Skeletal muscle cell (primary cell): ENCODE measurements at places on chromosomes 3 and 15.
A peak's percentile ranks its signal among the peaks of the same experiment; 100 is the strongest.

DNA sequence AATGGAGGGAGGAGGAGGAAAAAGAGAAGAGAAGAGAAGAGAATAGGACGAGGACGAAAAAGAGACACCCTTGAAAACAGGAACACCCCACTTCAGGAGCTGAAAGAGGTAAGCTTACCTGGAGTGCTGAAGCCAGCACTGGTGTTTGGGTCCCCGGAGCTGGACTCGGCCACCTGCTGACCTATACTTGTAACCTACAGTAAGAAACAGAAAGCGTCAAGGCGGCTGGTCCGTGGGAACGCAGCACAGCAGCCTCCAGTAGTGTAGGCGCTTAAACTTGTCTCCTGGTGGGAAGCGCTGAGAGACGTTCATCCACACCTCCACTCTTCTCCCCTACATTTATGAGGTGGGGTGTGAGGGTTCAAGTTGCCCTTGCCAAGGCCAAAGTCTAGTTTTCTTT is 141.0 kb downstream of the NSMCE3 start:
- DNase-seq, result no peak

GRCh38 chr3:172354931-172355499 is 93.2 kb downstream of the GHSR start:
- no peak for DNase-seq

DNA sequence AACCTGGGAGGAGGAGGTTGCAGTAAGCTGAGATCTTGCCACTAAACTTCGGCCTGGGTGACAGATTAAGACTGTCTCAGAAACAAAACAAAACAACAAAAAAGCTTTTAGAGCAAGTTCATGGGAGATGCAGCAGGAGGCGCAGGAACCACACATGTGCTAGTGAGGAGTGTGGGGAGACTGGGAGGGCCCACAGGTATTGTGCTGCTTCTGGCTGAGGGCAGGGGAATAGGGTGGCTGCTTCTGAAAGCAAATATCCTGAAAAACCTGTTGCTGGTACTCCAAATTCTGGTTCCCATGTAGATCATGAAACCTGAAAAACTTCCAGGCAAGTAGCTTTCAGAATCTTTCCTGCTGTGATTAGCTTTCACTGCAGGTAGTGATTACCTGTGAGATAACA is 22.1 kb downstream of the TYRO3 start:
- no peak for DNase-seq

DNA sequence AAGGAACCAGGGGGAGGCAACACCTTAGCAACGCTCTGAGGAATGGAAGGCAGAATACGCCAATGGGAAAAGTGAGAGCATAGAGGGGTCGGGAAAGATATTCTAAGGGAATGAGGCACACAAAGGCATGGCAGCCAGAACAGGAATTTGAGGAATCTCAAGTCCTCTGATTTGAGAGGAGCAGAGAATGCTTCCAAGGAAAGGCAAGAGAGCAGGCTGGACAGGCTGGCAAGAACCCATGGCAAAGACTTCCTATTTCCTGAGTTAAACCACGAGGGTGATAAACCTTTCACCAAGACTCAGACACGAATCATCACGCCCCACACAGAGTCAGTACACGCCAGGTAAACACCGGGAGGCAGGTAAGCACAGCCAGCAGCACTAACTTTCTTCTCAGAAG is 109.8 kb downstream of the IGF2BP2 start:
- DNase-seq, result no peak

DNA sequence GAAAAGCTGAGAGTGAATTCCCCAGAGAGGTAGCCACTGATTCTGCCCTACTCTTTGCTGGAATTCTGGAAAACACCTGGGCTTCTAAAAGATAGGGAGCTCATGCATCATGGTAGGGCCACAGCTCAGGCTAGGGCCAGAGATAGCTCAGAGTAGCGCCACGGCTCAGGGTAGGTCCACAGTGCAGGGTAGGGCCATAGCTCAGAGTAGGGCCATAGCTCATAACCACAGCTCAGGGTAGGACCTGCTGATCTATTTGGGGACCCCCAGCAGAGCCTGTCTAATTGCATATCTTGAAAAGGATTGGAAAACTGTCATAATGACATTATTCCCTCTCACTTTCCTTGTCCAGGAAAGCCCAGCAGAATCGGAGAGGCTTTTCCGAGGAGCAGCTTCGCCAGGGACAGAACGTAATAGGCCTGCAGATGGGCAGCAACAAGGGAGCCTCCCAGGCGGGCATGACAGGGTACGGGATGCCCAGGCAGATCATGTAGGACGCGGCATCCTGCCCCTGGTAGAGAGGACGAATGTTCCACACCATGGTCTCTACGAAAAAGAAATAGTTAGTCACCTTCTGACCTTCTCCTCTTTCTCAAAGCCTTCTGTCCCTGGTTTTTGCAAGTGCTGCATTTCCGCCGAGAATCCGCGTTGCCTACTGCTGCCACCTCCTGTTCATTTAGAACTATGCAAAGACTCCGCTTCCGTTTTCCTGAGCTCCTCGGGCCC is 14.5 kb downstream of the TAGLN3 start:
- peak; percentile 40 for DNase-seq

- no peak for DNase-seq
Measured at GRCh38 chr3:70984776-70985482, 598.6 kb downstream of the FOXP1 start.

DNA sequence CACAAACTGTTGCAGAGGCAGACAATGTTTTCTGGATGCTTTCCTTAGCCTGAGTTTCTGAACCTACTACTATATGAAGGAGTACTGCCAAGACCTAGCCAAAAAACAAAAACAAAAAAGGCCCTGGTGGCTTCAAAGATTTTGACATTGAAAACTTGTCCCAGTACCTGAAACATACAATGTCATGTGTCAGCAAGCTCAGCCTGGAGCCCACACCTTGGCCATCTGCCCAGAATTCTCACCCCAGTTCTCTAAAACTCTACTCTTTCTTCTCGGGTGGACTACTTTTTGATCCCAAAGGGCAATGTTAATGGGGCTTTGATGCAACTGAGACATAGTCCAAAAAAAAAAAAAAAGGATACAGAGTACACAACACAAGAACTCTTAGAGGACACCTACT is 81.4 kb downstream of the FAM174B start:
- DNase-seq, result no peak

- no peak for DNase-seq
Measured at GRCh38 chr3:153973722-153974265, 147.4 kb upstream of the ARHGEF26 start.

DNA sequence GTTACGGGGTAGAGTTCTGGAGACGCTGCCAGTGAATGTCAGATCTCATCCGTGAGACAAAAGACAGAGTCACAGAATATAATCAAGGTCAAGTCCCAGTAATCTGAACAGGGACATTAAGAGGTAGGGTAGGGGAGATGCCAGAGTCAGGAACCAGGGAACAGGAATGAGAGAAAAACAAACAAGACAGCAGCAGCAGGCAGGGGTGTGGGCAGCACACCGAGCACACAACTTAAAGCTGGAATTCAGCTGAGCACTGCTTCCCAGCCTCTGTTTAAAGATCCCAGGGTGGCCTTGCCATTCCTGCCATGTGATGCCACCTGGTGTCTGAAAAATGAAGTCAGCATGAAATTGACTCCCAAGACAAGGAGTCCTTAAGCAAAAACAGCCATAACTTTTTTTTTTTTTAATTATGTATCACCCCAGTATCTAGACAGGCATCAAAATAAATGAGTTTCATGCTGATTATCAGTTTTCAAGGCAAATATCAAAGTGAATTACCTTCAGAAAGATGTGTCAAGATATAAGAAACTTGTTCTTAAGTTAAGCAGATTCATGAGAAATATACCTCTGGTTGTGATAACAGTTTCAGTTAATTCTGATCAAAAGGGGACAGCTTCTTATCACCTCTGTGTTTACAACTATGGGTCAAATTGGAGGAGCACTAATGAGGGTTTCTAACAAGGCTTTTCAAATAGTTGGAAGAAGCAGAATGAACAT is 203.7 kb downstream of the SLC9A9 start:
- peak; percentile 76 for DNase-seq

DNA sequence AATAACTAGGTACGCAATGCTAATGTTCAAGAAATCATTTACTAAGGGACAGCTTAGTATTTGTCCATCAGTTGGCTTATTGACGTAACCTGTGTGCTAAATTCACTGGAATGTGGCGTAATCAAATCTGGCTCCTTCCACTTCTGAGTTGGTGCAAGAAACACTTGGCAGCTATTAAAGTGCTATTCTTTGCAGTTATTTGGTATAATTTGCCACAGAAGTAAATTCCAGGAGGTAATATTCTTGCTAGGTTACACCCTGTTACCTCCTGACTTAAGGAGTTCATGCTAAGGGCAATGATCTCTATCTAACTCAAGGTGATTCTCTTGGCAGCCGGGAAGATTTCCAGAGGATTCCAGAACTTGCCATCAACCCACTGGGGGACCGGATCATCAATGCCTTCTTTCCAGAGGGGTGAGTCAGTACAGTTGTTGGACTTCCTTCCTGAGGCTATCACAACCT is 25.5 kb downstream of the CHP1 start:
- DNase-seq, result peak; percentile 23

GRCh38 chr15:48440084-48440483 is 108.9 kb downstream of the DUT start:
- DNase-seq, result peak; percentile 71

GRCh38 chr3:69058947-69059224 is 6.8 kb upstream of the TMF1 start:
- no peak for DNase-seq

DNA sequence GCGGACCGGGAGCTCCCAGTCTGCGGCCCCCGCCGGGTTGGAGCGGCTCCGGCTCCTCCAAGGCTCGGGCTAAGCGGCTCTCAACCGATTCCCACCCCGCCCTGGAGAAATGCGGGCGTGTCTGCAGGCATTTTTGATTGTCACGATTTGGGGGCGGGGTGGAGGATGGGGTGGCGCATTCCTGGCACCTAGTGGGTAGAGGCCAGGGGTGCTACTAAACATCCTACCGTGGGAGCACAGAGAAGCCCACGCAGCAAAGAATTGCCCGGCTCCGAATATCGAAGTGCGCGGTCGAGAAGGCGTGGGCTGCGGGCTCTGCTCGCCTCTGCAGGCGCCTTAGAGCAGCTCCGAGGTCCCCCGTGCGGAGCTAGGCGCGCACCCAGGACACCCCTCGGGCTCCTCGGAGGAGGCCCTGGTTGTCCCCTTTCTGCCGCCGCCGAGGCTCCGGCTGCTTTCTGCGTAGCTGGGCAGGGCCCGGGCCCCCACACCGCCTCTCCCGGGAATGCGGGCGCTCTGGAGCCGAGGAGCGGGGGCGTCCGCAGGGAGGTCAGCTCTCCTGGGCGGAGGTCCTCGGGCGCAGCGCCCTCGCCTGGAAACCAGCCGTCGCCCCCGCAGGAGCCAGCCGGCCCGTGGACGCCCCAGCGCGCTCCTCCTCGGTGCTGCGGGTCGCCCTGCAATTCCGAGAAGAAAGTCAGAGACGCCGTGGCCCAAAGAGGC is 16.5 kb upstream of the LAMP3 start:
- no peak for DNase-seq

DNA sequence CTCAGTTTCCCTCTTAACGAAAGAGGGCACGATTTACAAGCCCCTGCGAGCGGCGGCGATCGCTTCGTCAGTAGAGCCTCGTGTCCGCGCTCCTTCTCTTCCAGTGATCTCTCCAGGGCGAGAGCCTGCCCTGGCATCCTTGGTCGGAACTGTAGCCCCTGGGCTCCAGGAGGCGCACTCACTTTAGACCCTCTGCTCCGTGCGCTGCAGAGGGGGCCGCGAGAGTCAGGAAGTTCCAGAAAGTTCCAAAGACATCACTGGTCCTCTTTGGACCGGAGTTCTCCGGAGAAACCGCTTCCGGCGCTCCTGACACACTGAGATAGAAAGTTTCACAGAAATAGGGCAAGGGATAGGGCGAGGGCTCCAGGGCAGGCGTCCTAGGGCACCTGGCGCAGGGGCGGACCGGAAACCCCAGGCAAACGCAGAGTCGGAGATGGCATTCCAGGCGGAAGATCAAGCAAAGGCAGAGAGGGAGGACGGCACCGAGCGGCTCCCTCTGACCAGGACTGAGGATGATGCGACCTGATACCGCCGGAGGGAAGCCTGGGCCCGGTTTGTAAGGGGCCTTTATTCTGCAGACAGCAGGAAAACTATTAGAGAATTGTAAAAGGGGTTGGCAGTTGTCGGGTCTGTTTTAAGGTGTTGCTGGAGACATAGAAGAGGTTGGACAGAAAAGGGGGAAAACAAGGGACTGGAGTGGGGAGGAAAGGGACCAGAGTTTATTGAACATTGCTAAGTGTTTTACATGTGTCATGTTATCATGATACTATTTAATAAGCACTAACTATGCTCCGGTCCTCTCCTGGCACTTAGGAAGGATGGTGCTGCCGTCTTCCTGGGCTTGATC is 1.3 kb upstream of the CPEB1 start:
- no peak for DNase-seq

DNA sequence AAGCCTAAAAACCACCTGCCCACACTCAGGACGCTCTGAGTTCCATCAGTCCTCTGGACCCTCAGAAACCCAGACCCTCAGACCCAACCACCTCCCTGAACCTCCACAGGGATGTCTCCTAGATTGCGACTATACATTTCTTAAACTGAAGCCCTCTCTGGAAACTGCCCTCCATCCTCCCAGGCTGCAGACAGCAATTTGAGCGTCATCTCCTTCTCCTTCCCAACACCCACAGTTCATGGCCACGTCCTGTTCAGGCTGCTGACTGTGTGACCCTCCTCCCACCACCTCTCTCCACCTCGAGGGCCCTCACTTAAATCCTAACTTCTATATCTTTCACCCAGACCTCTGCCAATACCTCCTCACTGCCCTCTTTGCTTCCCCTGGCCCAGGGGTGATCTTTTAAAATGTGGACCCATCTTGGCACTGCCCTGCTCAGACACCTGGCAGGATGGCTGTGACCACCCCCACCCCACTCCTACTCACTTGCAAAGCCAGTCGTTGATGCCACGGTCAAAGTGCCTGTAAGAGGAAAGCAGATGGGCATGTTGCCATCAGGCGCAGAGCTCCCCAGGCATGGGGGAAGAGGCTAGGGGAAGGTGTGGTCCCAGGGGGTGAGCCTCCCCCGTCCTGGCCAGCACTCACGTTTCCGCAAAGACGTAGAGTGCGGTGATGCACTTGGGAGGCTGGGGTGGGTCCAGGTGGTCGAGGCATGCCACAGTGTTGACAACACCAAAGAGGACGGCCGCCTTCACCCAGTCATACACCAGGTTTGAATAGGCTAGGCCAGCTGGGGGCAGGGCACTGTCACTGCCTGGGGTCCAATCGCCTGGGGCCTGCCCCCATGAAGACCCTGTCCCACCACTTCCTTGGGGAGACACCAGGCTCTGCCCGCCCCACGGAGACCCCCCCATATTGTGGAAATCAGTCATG is 6.0 kb downstream of the HHATL start:
- no peak for DNase-seq

DNA sequence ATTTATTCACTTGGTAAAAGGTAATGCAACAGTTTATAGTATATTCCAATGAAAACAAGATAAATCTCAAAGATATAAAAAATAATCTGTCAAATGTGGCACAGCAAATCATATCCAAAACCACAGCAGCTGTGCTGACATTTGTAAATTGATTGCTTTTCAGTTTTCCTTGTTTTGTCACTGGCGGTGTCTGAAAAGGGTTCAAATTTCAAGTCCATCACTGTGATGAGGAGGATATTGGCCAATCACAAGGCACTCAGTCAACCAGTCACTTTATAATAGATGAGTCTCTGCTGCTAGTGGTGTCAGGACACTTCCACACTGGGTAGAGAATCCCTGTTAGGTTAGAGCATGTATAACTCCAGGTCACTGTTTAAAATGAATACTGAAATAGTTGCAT is 154.8 kb downstream of the SLC9A9 start:
- no peak for DNase-seq

- no peak for DNase-seq
Measured at GRCh38 chr3:36540888-36541518, 160.7 kb downstream of the STAC start.
